ENCODE measurements at places on chromosomes 12 and 14.

DNA sequence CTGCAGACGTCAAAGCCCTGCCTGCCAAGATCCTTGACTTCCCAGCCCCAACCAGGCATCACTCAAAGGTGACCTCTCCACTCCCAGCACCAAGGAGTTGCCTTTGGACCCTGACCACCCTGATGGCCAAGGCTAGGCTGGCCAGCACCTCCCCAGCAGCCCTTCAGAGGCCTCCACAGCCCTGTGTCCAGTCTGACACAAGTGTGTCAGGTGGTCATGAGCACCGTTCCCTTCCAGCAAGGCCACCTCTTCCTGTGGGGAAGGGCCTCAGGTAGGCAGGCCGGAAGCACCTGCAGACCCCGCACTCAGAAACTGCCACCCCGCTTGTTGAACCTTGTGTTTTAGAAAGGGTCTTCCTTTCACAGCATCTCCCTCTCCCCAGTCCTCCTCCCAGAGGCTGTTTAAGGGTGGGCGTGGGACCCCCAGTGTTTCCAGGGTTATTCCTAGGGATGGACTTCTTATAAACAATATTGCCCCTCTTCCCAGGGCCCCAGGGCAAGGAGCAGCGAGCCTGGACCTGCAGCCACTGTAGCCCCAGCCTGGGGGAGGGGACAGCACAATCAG, 13.2 kb upstream of the INF2 start:
- no peak for DNase-seq

- DNase-seq = no peak
Observed at GRCh38 chr14:71022939-71023338, 115.7 kb downstream of the PCNX1 start.

DNA sequence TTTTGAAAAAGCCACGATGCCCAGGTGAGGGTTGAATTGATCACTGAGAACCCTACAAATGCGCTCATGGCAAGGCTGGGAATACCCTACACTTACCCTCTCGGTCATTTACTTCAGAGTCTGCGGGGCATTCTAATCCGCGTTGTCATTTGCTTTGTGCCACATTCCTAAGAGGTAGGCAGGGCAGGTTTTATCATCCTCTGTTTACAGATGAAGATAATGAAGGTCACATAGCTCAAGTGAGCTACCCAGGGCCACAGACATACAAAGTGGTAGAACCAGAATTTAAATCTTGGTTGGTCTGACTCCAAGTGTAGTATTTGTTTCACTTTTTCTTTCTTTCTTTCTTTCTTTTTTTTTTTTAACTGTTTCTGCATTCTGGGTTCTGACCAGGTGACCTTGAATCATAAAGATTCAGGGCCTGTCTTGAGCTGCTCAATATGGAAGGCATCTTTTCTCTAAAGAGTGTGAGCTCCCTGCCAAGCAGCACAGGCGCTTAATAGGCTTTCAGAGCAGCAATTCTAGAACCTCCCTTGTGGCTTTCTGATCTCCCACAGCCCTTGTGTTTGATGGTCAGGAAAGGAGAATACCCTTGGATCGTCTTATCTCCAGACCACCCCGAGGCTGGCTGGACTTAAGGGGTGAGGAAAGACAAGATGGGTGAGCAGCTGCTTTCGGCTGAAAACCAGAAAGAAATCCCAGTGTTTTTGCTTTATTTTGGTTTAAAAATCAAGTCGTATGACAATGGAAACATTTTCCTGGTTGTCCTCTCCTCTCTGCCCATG, 662 bp upstream of the BATF start:
- DNase-seq = peak; percentile 15

- no peak for DNase-seq
Observed at GRCh38 chr14:36313898-36314297, 6.5 kb downstream of the MBIP start.

DNA sequence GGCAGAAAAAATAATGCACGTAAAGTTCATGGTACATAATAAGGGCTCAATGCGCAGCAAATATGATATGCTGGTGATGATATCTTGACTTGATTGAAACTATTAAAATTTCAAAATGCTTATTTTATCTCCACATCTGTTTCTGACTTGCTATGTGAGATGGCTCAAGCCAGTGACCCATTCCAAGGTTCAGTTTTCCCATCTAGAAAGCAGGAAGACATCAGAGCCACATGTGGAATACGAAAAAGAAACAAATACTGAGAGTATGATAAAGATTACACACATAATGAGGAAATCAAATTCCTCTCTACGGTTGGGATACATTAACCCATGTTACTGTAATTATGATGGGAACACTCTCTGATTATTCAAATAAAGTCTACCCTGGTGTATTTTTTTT, 24.0 kb upstream of the TSPAN11 start:
- DNase-seq = no peak

- DNase-seq = no peak
Observed at GRCh38 chr12:116324654-116325335, 47.3 kb upstream of the MED13L start.

DNA sequence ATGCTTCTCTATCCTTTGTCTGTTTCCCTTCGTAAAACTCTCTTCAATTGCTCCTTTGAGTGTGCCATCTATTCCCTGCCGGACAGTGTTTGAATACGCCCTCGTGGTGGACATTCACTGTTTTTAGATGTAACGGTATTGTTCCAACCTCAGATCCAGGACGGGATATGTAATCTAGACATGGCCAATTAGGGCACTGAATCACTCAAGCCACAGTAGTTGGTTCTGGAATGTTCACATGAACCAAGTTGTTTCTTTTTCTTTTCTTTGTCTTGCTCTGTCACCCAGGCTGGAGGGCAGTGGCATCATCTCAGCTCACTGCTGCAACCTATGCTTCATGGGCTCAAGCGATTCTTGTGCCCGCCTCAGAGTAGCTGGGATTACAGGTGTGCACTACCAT, 204.2 kb upstream of the PLXNC1 start:
- DNase-seq = no peak

- no peak for DNase-seq
Observed at GRCh38 chr14:80427101-80427500, 215.8 kb upstream of the DIO2 start.

DNA sequence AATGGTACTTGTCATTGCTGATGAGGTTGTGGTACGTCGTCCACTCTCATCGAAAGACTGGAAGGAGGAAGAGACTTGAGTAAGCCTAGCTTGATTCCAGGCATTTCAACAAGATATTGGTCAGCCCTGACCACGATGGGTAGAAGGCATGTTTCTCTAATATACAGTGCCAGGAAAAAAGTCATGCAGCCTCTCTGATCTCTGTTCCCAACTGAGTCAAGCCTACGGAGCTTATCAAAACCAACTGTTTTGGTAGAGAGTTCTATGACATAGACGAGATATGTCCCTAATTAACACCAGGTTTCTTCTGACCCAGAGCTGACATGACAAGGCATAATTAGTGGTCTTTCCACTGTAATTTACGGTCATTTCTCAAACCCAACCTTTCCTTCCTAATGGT, 58.5 kb downstream of the NIN start:
- no peak for DNase-seq

- no peak for DNase-seq
Observed at GRCh38 chr12:11580125-11580751, 69.2 kb upstream of the ETV6 start.

DNA sequence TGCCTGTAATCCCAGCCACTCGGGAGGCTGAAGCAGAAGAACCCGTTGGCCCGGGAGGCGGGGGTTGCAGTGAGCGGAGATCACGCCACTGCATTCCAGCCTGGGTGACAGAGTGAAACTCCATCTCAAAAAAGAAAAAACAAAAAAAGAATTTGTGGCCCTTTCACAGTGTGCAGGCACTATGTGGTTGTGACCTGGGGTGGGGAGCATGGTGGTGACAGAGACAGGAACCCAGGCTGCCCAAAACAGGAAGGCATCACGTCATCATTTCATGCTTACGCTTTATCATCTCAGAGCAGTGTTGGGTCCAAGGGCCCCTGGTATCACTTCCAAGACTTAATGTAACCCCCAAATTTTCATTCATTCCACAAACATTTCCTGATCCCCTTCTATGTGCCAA, 175.7 kb upstream of the GSC start:
- DNase-seq = peak; percentile 61

DNA sequence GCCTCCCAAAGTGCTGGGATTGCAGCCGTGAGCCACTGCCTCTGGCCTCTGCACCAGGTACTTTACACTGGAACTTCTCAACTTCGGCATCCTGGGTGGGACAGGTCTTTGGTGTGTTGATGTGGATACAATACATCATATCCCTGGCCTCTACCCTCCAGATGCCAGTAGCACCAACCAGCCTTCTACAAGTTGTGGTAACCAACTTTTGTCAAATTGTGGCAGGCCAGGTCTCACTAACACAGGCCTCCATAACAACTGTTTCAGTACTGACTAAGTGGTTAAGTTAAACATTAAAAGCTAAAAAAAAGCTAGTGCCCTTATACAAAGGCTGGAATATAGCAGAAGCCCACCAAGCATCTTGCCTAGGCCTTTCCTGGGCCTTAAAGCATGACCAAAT, 232.9 kb downstream of the PCNX1 start:
- DNase-seq = no peak

GRCh38 chr12:26277506-26278246, 82.3 kb downstream of the SSPN start:
- DNase-seq = no peak

- DNase-seq = no peak
Observed at GRCh38 chr12:25670076-25671055, 117.3 kb upstream of the LMNTD1 start.

GRCh38 chr12:119505001-119505400, 88.6 kb upstream of the TMEM233 start:
- no peak for DNase-seq

DNA sequence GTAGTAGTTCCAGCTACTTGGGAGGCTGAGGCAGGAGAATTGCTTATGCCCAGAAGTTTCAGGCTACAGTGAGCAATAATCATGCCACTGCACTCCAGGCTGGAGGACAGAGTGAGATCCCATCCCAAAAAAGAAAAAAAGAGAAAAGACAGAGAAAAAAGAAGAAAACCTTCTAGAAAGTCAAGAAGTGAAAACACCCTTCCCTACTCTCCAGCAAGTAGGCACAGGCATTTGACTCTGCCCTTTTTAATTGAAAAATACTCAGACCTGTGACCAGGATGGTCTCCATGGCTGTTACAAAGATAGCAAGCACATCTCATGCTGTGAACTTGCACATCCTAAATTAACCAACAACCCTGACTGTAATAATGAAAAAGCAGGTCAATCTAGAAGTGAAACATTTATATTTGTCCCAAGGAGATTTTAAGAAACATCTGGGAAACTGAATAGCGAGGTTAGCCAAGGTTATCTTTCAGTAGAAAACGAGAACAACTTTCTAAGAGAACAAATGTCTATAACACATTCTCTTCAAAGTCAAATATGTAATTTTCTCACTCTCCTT, 2.0 kb downstream of the TMTC1 start:
- DNase-seq = no peak

DNA sequence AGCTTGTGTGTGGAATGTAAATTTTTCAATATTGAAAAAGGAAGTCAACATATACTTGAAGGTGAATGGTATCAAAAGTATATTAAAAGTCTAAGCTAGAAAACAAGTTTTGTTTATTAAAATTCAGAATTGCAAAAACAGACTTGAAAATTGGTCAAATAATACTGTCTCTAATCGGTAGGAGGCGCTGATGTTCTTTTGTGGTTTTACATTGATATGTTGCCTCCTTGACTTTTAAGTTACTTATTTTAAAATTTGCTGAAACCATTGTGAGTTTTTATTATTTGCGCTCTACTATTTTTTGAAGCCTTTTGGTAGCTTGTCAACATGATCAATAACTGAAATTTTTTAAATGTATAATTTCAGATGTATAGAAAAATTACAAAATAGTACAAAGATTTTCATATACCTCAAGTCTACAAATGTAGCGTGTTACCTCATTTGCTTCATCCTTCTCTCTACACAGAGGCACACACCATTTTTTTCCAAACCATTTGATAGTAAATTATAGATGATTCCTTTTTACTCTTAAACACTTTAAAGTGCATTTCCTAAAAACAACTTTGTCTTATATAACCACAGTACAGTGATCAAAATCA, 6.9 kb downstream of the RTRAF start:
- no peak for DNase-seq

DNA sequence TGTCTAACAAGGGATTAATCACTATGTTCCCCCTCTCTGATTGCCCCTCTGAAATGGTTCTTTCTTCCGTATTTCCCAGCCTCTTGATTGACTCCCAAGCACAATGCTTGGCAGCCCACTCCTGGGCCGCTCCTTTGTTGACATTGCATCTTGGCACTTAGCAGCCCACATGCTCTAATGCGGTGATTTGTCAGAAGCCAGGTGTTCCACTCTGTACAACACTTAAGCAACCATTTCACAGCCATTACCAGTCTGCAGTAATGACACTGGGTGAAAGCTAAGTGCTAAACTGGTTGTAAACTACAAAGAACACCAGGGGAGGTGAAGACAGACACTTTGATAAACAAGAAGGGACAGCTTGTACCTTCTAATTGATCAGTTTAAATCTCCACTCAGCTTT, 353.5 kb downstream of the TMEM132D start:
- DNase-seq = no peak

DNA sequence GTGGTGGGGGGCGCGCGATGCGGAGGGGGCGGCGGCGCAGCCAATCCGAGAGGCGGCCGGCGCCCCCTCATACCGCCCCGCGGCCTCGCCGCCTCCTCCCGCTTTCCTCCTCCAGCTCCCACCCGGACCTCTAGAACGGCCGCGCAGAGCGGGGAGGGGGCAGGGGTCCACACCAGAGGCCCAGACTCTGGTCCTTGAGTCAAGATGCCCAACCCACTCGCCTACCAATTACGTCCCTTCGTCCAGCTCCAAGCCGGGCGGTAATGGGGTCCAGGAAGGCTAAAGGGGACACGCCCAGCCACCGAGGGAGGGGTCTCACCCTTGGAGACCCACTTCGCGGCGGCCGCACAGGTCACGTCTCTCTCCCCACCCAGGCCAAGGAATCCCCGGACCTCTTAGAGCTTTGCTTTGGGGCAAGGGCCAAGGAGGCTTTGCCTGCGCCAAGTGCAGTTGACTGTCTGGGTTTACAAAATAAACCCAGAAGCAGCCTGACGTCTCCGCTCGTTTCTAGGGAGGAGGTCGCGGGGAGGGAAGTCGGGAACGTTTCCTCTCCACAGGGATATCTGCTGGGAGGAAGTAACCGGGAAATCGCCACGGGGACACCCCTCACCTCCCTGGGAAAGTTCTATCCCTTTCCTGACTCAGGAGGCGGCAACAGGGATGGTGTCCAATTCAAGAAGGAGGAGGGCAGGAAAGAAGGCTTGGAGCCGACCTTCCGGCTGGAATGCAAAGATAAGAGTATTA, 394 bp upstream of the AMIGO2 start:
- no peak for DNase-seq

DNA sequence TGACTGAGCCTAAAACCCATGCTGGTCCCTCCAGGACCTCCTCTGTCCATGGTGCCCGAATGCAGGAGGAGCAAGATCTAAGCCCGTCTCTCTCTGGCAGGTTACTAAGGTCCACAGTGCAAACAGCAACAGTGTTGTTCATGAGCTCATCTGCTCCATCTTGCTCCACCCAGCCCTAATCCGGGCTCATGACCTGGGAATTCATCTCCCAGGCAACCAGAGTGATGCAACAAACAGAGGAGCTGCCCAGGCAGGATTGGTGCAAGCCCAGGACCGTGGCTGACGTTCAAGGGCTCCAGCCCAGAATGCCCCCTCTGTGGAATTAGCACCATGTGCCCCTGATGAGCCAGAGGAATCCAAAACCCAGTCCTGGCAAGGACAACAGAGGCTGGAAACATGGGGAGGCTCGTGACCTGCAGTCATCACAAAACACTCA, 29.9 kb downstream of the HSPB8 start:
- no peak for DNase-seq

GRCh38 chr14:104481323-104481722, 98.2 kb upstream of the C14orf180 start:
- no peak for DNase-seq

- no peak for DNase-seq
Observed at GRCh38 chr12:43841253-43841652, 5.4 kb downstream of the TMEM117 start.

GRCh38 chr12:68474467-68475204, 136.1 kb upstream of the RAP1B start:
- DNase-seq = no peak

Measured in DND-41 (cell line).